AG10803 (cell line): ENCODE measurements at places on chromosomes 6 and 20.

DNA sequence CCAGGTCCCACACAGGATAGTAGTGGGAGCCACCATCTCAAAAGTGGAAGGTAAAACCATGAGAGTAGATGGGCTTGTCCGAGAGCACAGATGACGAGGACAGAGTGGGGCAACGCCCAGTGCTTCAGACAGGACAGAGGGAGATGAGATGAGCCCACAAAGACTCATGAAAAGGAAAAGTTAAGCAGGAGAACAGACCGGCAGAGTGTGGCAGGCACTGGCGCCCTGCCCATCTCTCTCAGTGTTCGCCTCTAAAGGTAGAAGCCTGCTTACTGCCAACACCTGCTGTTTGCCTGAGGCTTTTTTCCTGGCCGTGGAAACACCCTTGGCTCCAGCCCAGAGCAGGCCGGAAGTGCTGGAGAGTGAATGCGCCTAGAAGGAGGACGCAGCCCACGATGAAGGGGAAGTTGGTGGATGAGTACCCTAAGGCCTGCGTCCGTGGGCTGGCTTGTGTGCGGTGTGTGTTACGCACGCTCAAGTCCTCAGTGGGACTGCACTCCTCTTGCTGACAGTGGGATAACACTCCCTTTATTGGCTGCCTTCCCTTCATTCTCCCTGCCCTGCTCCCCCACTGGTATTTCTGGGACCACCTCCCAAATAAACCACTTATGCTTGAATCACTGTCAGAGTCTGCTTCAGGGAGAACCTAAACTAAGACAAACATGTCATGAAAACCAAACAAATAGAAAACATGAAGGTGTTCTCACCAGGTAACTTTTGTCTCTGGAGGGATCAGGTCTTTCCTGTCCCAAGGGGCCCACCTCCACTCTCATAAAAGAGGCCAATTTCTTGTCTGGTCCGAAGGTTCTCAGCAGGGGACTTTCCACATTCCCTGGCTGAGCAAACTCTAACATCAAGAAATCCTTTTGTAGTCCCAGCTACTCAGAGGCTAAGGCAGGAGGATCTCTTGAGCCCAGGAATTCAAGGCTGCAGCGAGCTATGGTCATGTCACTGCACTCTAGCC lies 9.1 kb upstream of the FOXP4 start:
- no peak for DNase-seq

DNA sequence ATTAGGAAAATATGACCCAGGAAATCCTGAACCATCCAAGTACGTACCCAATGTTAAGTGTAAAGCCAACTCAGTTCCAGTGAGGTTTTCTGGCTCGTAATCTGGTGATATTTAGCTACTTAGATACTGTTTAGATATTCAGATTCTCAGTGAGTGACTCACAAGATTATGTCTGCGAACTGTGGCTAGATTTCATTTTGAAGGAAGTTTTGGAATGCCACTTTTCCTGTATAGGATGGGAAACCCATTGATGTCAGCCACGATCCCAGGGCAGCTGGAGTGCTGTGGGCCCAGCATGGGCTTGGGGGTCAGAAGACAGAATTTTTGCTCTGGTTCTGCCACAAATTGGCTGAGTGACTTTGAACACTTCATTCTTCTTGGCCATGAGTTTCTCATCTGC lies 76.3 kb downstream of the TMEM170B start:
- DNase-seq = peak; percentile 96

GRCh38 chr20:59939879-59940128 lies 301 bp downstream of the PPP1R3D start:
- no peak for DNase-seq

DNA sequence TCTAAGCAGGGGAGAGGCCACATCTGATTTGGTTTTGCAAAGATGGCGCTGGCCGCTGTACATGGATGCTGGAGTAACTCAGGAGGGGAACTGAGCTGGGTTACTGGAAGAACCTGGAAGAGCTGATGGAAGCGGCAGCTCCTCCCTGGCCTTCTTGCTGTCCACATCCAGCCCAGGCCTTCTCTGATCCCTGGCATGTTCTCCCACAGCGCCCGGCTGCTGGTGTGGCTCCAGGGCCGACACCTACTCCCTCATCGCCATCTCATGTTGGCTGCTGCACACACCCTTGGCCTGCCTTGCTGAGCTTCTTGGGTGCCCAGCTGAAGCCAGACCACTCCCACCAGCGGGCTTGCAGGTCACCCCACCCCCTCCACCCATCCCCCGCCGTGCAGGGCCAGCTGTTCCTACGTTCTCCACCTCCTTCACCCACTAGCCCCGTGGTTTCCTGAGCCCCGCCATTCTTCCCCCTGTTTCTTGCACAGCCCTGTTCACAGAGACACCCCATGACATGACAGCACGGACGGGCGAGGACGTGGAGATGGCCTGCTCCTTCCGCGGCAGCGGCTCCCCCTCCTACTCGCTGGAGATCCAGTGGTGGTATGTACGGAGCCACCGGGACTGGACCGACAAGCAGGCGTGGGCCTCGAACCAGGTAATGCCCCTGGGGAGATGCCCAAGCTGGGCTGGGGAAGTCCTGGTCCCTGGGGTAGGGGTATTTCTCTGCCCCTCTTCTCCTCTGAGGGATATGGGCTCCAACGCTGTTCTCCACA lies 28.4 kb downstream of the VSTM2L start:
- DNase-seq = no peak

GRCh38 chr6:120966321-120966720 lies 368.0 kb downstream of the TBC1D32 start:
- no peak for DNase-seq

GRCh38 chr6:25034431-25034921 lies 98.7 kb upstream of the RIPOR2 start:
- no peak for DNase-seq

- DNase-seq = no peak
Measured at GRCh38 chr6:151630387-151630786, 136.6 kb downstream of the CCDC170 start.

GRCh38 chr6:57423468-57423867 lies 106.0 kb downstream of the PRIM2 start:
- no peak for DNase-seq

DNA sequence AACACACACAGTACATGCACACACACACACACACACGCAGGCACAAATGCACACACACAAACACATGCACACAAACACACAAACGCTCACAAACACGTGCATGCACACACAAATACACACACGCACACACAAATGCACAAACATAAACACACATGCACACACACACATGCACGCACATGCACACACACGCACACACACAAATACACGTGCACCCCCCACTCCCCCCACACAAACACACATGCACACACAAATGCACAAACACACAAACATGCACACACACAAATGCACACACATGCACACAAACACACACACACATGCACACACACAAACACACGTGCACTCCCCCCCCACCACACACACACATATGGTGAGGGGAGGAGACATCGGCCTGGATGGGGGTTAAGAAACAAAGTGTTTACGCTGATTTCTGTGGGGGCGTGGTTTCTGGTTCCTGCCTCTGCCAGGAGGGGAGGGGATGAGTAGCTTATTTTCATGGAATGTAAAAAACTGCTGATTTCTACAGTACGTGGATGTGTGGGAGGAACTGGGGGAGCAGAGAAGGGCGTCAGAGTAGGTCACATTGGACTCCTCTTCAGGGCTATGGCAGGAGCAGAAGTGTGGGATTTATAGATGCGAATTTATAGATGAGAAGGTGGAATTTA lies 607.2 kb downstream of the QKI start:
- no peak for DNase-seq

- no peak for DNase-seq
Measured at GRCh38 chr6:551829-552350, 105.0 kb downstream of the HUS1B start.

DNA sequence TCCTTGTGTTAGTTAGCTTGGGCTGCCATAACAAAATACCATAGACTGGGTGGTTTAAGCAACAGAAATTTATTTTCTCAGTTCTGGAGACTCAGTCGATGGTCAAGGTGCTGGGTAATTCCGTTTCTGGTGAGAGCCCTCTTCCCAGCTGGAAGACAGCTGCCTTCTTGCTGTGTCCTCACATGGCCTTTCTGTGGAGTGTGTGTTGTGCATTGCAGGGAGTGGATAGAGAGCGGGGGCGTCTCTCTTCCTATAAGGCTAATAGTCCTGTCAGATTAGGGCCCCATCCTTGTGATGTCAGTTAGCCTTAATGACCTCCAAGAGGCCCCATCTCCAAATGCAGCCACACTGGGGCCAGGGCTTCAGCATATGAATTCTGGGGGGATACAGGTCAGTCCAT lies 19.2 kb downstream of the CHMP4B start:
- DNase-seq = peak; percentile 47

- no peak for DNase-seq
Measured at GRCh38 chr6:95785785-95786184, 208.4 kb downstream of the MANEA start.

DNA sequence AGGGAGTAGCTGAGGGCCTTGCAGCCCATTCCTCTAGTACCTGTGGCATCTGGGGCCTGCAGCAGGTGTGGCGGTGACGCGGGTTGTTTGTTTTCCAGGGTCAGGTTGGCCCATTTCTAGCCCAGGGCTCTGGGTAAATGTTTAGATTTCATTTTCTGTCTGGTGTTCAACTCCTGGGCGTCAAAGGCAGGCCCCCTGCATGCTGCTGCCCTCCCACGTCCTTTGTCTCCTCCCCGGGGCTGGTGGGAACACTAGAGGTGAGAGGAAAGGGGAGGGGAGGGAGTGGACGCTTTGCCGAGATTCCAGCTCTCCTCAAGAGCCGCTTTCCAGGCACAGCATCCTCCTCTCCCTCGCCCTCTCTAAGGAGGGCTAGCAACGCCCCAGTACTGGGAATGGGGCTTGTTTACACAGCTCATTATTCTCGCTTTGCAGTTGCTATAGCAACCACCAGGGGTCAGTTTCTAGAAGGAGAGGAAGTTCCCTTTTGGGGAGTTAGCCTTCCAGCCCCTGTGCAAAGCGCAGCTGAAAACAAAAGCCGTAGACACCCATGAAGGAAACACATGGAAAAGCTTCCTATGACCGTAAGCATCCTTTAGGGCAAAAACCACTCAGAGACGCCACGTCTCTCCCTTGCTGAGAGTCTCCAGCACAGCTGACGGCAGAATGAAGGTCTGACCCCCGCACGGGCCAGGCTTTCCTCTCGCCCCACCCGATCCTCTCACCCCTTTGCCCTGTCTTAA lies 170.6 kb downstream of the LY86 start:
- DNase-seq = peak; percentile 48

- DNase-seq = no peak
Measured at GRCh38 chr6:93787841-93788240, 368.5 kb upstream of the EPHA7 start.

DNA sequence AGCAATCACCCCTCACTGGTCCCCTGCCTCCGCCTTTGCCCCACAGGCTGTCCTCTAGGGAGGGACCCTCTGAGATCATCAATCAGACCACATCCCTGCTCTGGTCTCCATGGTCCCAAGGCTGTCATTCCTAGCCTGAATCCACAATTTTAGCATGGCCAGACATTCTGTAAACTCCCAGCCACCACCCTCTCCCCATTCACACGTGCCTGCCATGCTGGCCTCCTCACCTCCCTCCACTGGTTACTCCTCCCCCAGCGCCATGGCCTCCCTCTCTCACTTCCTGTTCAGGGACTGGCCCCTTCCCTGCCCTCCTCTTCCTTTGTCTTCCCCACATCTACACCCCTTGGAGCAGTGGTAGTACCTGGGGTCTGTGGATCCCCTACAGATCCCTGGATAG lies 150.7 kb upstream of the MLN start:
- DNase-seq = no peak

DNA sequence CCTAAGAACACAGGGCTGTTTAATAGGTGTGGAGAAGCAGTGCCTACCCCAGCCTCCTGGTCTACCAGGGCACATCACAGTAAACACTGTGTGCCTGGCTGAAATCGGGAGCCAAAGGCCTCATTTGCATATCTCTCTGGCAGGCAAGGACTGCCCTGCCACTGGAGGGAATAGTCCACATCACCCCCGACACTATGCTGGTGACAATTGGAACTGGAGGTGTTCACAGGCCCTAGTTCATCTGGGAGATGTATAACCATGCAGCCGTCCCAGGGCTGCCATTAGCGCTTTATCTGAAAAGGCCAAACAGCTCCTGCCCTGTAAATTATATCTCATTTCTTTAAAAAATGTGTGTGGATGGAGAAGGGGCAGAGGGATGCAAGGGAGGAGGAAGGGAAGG lies 150.3 kb downstream of the LINC00237 start:
- DNase-seq = no peak

DNA sequence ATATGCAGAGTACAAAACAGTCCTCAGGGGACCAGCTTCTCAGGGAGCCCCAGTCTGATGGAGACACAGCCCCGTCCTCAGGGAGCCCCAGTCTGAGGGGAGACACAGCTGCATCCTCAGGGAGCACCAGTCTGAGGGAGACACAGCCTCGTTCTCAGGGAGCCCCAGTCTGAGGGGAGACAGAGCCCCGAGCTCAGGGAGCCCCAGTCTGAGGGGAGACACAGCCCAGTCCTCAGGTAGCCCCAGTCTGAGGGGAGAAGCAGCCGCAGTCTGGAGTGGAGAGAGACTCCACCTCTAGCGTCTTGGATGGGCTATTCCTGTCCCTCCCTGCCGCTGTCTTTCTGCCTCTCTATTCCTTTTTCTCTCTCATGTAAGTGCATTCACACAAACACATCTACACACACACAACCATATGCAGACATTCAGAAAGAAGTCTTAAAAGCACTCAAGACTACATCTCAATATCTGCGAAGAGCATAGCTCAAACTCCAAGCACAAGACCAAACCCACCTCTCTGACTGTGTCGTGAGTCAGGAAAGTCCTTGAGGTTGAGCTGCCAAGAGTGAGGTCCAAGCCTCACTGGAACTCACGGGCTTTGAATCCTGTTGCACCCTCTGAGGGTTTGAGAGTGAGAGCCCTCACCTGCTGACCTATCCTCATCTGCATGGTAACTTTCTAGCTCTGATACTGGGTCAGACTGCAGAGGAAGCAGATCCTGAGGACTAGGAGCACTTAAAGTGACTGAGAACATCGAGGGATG lies 53.1 kb upstream of the SAYSD1 start:
- no peak for DNase-seq

DNA sequence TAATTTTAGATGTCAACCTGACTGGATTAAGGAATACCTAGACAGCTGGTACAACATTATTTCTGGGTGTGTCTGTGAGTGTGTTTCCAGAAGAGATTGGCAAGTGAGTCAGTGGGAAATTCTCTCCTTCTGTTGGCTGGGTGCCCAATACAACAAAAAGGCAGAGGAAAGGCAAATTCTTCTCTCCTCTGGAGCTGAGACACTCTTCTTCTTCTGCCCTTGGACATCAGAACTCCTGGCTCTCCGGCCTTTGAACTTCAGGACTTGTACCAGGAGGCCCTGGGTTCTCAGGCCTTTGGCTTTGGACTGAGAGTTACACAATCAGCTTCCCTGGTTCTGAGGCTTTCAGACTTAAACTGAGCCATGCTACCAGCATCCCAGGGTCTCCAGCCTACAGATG lies 7.8 kb upstream of the BTN3A1 start:
- DNase-seq = peak; percentile 57
